Cardiac muscle cell (in vitro differentiated cells and primary cell): ENCODE measurements at places on chromosomes 7 and 10. TPM values are rescaled to one million over a fixed set of nuclear protein-coding genes. Genes with fewer than 3 reads are reported as not detected.

NPSR1 gene
- total RNA-seq, result not detected in 2 replicates

GRCh38 chr10:68897336-68897741, 3.8 kb upstream of the DDX50 start:
- DNase-seq, result peak; percentile 85

GRCh38 chr10:77562742-77563141, 74.9 kb downstream of the KCNMA1 start:
- DNase-seq, result no peak

MYL7 gene
- 9,288 and 26,089 TPM in 2 replicates for total RNA-seq

CCDC3 gene
- 4.3 and 5.4 TPM in 2 replicates for total RNA-seq

GRCh38 chr10:100339236-100339635, 7.8 kb upstream of the SCD start:
- DNase-seq, result no peak

GRCh38 chr10:2979306-2979705, 88.0 kb upstream of the PFKP start:
- DNase-seq, result no peak

- DNase-seq, result no peak
Observed at GRCh38 chr10:94439275-94439861, 37.0 kb downstream of the TBC1D12 start.

FAM149B1 gene
- 12.9 and 16.7 TPM in 2 replicates for total RNA-seq
